PC-9 (cell line): ENCODE measurements at places on chromosomes 2 and 18. TPM values are rescaled to one million over a fixed set of nuclear protein-coding genes. Genes with fewer than 3 reads are reported as not detected.

DNA sequence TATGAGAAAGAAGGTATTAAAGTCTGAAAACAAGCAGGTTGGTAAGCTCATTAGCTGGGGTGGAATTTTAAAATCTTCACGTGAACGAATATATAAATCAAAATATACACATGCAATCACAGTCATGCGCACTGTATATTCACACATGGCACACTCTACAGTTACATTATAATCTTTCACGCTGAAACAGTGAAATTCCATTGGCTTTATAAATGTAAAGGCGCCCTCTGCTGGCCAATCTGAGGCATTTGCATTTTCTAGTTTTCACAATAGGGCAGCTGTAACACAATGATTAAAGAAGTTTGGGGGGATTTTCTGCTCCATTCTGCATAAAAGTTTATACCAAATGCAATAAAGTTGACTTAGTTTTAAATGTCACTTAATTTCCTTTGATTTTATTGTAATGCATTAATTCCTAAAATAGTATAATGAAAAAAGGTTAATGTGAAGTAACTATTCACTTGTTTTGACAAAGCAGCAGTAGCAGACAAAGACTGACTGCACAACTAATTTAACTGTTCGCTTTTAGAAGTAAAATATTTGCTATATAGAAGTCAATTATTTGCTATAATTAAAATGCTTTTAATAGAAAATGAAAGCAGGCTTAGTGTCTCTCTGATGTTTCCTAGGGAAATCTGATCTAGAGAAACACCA lies 17.2 kb downstream of the IFIH1 start:
- H3K27me3 ChIP-seq, result no peaks in the 10 kb centered on the region
- DNase-seq, result peak; percentile 9
- no peaks in the 10 kb centered on the region for H3K4me1 ChIP-seq
- no peaks in the 10 kb centered on the region for H3K36me3 ChIP-seq
- H3K4me3 ChIP-seq, result no peak overlapping the region

- no peaks in the 10 kb centered on the region for H3K27me3 ChIP-seq
- H3K4me3 ChIP-seq, result no peak overlapping the region
Measured at GRCh38 chr2:53455094-53455493, 312.5 kb upstream of the CHAC2 start.

GRCh38 chr2:55518841-55519165 lies 715 bp upstream of the CFAP36 start:
- peaks cover 3% of the 10 kb centered on the region; the same call in 1 of the 2 replicates for H3K36me3 ChIP-seq
- peak overlapping the region; percentile 86 for H3K4me3 ChIP-seq
- DNase-seq, result no peak
- peak overlapping the region; percentile 29; the same call in 1 of the 2 replicates for H3K27ac ChIP-seq

- 0 out of 2 replicates have a peak overlapping the region, but pooled peaks have one; percentile 19 for H3K27ac ChIP-seq
- no peak overlapping the region for H3K4me3 ChIP-seq
- H3K27me3 ChIP-seq, result no peaks in the 10 kb centered on the region
- DNase-seq, result no peak
Measured at GRCh38 chr2:86072271-86072858, 33.3 kb downstream of the POLR1A start.

GRCh38 chr18:21309248-21309647 lies 67.2 kb downstream of the GREB1L start:
- H3K36me3 ChIP-seq, result no peaks in the 10 kb centered on the region
- no peak for DNase-seq
- H3K4me1 ChIP-seq, result peaks cover 3% of the 10 kb centered on the region; the same call in 1 of the 2 replicates
- H3K27me3 ChIP-seq, result no peaks in the 10 kb centered on the region
- no peak overlapping the region for H3K4me3 ChIP-seq
- no peak overlapping the region for H3K27ac ChIP-seq

- no peak overlapping the region for H3K27ac ChIP-seq
- no peak for DNase-seq
- no peak overlapping the region for H3K4me3 ChIP-seq
Measured at GRCh38 chr2:26438926-26439325, 37.2 kb downstream of the DRC1 start.

DNA sequence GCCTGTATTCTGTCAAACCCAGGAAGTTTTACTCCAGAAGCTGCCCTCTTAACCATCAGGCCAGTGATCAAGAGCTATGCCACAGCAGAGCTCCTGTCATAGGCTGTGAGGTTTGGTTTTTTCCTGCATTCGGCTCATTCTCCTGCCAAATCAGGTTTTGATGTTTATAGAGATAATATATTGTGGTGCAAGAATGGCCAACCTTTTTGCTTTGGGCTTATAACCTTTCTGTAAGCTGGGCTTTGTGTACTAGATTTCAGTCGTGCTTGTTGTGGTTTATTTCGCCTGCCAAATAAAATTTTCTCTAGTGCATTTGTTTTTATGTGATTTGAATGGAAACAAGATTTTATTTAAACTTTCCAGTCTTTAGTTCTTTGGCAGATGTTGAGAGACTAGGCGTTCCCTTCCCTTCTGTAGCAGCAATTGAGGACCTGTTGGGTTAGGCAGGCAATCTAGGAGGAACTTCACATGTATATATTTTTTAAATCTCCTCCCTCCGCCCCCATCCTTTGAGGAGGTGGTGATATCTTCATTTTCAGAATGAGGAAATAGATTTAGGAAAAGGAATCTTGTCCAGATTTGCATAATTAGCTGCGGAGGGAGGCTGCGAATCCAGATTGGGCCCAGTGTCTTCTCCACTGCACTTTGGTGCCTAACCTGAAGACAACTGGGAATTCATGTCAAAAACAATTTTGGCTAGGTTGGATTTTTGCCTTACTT lies 2.6 kb downstream of the KDM3A start:
- peak overlapping the region; percentile 75; the same call in 1 of the 2 replicates for H3K4me3 ChIP-seq
- 0 out of 2 replicates have a peak, but pooled peaks cover 4% of the 10 kb centered on the region for H3K36me3 ChIP-seq
- no peaks in the 10 kb centered on the region for H3K27me3 ChIP-seq
- H3K4me1 ChIP-seq, result peaks cover 30% of the 10 kb centered on the region

DNA sequence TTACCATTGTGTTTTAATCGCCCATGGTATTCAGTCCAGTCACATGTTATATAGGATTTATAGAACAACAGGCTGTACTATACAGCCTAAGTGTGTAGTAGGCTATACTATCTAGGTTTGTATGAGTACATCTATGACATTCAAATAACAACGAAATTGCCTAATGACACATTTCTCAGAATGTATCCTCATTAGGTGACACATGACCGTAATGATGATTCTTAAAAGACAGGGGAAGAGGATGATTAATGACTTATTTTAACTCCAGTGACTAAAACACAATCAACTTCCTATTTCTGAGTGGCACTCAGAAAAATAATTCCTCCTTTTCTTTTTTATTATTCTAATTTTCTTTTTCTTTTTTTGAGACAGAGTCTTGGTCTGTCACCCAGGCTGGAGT lies 63.0 kb upstream of the ACSL3 start:
- H3K36me3 ChIP-seq, result no peaks in the 10 kb centered on the region
- H3K4me1 ChIP-seq, result peaks cover 18% of the 10 kb centered on the region
- no peak for DNase-seq

- no peaks in the 10 kb centered on the region for H3K36me3 ChIP-seq
- peak overlapping the region; percentile 54; the same call in 1 of the 2 replicates for H3K4me3 ChIP-seq
- H3K27ac ChIP-seq, result peak overlapping the region; percentile 92
- peaks cover 59% of the 10 kb centered on the region for H3K4me1 ChIP-seq
Measured at GRCh38 chr2:20185176-20186022, 39.5 kb downstream of the SDC1 start.

DNA sequence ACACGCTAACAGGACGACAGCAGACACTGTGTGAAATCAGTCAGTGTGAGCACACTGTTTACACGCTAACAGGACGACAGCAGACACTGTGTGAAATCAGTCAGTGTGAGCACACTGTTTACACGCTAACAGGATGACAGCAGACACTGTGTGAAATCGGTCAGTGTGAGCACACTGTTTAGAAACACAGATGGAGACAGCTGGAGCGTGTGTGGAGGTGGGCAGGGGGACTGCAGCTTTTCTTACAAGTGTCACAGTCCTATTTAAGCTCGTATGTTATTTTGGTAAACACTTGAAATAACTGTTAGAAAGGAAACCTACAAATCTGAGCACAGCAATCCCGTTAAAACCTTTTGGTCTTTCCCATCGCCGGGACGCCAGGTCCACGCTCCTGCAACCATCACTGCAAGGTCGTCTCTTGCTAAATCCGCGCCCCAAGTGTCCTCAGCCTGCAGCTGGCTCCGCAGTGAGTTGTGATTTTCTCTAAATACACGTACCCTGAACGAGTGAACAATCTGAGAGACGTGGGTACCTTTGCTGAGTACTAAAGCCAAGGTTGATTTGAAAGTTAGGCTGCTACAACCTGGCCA lies 58.9 kb upstream of the CTDP1 start:
- peaks cover 52% of the 10 kb centered on the region for H3K27me3 ChIP-seq
- H3K36me3 ChIP-seq, result no peaks in the 10 kb centered on the region
- no peak for DNase-seq
- no peaks in the 10 kb centered on the region for H3K4me1 ChIP-seq
- no peak overlapping the region for H3K4me3 ChIP-seq

DNA sequence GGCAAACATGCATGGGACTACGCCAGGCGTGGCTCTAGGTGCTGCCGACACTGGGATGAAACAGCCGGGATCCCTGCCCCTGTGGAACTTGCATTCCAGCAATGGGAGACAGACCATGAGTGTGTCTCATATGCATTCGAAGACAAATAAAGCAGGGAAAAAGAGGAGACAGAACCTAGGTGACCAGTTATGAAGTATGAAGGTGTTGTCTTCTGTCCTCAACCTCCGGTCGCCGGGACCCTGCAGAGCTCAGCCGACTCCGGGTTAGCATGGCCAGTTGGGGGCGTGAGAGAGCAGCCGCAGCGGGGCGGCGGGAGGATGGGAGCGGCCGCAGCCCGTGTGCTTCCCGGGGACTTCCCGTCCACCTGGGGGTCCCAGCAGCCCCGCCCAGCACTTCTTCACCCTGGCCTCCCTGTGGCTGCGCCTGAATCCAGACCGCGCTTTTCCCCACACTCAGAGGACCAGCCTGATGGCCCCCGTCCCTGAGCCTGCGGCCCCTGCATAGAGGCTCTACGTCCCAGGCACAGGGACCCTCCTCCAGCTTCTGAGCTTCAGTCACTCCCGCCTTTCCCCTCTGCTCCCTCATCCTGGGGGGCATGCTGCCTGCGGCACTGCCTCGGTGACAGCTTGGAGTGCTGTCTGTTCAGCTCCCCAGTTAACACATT lies 11.4 kb downstream of the ID2 start:
- no peak overlapping the region for H3K27ac ChIP-seq
- DNase-seq, result no peak
- H3K4me1 ChIP-seq, result no peaks in the 10 kb centered on the region
- H3K36me3 ChIP-seq, result no peaks in the 10 kb centered on the region
- peaks cover 65% of the 10 kb centered on the region for H3K27me3 ChIP-seq
- H3K4me3 ChIP-seq, result no peak overlapping the region

The SERPINB10 gene
- total RNA-seq, result not detected in 2 replicates

The SIX2 gene
- total RNA-seq, result 10.2 and 11.9 TPM in 2 replicates

The ATP8B1 gene
- 16.7 and 23.4 TPM in 2 replicates for total RNA-seq

The NOL4 gene
- not detected in 2 replicates for total RNA-seq
